OCI-LY7 (cell line): ENCODE measurements at places on chromosomes 7 and 10.

DNA sequence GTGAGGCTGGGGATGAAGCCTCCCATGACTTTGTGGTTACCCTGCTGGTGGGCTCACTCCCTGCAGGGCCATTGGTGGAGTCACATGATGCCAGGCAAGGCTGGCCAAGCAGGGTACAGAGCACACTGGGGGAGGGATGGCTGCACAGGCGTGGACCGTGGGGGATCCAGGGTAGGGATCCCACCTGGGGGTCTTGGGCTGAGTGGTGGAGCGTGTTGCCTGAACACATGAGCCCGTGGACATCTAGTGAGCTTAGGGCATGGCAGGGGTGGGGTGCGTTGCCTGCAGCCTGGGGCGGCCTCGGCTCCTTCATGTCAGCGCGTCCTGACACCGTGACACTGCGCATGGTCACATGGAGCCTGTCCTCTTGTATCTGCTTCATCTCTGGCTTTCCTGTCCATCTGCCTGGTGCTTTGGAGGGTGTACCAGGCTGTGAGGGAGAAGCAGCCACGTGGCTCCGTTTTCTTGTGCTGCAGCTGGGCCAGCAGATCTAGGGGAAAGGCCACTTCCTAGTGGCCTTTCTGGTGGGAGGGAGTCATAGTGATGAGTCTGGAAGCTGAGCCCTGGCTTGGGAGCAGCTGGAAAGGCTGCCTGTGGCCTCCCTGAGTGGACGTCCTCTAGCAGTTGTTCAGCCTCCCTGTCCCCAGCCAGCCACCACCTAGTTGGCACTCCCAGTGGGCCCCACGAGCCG is 96.2 kb downstream of the LHPP start:
- no peak for DNase-seq

- DNase-seq: no peak
Observed at GRCh38 chr7:46681865-46682503, 760.9 kb upstream of the IGFBP3 start.

DNA sequence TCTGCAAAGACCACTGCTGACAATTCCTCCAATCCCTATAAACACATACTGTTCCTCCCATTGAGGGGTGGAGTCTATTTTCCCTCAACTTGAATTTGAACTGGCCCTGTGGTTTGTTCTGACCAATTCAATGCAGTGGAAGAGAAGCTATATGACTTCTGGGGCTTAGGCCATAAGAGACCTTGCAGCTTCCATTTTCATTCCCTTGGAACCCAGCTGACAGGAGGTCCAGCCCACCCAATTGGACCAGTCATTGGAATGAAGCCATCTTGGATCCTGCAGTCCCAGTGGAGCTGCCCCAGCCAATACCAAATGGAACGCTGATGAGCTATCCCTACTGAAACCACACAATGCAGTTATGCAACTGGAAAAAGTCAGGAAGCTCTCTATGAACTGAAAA is 8.9 kb upstream of the TMED4 start:
- DNase-seq: no peak

- no peak for DNase-seq
Observed at GRCh38 chr7:134996097-134996550, 9.8 kb downstream of the AGBL3 start.

- peak; percentile 22 for DNase-seq
Observed at GRCh38 chr7:143325240-143325639, 9.3 kb downstream of the CLCN1 start.

GRCh38 chr10:13816195-13816925 is 229.6 kb downstream of the PRPF18 start:
- DNase-seq: no peak

DNA sequence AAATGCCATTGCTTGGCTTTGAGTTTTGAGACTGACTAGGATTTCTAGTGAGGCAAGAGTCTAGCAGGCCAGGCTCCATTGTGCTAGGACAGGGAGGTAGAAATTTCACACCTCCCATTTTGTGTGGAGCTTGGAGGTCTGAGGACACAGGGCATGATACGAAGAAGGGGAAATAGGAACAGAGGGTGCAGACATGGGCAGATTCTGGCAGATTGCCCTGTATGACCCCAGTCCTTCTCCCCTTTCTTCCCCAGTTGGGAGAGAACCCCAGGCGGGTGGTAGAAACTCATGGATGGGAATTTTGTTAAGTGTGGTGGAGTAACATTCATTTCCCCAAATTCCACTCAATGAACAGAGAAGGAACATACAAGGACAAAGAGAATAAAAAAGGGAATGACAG is 54.4 kb downstream of the RAMP3 start:
- DNase-seq: no peak

DNA sequence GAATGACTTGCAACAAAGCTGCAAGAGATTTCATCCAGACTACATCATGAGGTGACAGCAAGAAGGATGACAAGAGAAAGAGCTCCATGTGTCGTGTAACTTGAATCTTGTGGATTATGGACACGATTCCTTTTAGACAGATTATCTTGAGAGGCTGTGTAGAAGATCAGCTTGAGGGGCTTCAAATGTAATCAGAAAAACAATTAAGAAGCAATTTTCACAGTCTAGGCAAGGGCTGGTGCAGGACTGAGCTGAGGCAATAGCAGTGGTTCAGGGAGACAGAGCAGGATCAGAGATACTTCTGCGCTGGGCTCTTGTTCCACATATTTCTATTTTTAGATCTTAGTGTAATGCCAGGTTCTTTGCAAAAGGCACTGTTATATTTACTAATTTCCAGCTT is 253.0 kb upstream of the COBL start:
- DNase-seq: no peak

DNA sequence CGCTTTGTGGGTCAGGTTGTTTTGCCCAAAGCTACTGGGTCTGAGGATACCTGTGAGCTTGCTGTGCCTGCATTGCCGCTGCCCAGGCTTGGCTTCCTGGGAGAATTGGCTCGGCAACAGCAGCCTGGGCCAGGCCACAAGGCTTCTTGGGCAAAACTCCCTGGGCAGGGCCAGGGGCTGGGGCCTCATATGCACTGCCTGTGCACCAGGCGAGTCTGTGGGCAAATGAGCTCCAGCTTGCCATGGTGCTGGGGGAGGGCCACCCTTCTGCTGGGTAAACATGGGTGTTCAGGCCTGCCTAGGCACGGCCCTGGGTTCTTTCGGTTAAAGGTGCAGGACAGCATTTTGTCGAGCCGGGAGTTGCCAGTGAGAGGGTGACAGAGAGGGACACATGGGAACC is 19.4 kb downstream of the ZMIZ1 start:
- no peak for DNase-seq

GRCh38 chr7:144659211-144659610 is 176.6 kb downstream of the TPK1 start:
- no peak for DNase-seq

GRCh38 chr10:130737621-130738020 is 573.9 kb downstream of the TCERG1L start:
- no peak for DNase-seq

DNA sequence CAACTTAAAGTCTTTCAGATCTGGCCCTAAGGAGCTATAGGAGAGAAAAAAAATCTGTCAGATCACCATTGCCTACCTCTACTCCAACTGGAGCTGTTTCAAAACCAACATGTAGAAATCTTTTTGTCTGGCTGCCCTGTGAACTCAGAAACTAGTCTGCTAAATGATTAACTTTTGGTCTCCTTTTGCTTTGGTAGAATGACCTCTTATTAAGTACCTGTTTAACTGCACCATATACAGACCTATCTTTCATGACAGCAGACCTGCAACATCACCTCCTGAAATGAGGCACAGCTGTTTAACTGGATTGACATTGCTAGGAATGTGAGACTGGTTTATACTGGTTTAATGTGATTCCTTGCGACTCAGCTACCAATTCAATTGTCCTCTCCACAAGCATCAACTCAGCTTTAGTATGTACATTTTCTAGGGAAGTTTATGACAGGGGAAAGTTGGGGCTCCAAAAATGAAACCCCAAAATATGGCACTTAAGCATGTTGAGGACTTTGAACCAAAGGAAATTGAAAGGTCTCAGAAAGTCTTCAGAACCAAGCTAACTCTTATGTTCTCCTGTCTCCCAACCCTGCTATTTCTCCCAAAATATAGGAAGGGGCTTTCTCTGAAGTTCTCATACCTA is 1.8 kb downstream of the CYP3A43 start:
- no peak for DNase-seq

DNA sequence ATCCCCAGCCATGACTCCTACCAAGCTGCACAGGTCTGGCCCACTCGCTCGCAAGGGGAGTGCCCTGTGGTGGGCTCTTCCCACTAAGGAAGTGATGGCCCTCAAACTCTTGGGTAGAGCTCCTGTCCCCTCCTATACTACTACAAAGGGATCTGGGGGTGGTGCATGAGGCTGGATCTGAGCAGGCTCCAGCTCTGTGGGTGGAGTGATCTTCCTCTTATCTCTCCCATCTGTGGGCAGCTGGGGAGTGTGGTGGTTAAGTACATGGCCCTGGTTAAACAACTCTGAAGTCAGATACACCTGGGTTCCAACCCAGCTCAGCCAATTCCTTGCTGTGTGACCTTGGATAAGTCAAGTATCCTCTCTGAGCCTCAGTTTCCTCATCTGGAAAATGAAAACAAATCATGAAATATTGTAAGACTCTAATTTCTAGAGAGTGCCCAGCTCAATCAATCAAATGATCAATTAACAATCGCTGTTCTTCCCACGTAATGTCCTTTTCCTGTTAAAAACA is 17.4 kb downstream of the DDIT4 start:
- no peak for DNase-seq

DNA sequence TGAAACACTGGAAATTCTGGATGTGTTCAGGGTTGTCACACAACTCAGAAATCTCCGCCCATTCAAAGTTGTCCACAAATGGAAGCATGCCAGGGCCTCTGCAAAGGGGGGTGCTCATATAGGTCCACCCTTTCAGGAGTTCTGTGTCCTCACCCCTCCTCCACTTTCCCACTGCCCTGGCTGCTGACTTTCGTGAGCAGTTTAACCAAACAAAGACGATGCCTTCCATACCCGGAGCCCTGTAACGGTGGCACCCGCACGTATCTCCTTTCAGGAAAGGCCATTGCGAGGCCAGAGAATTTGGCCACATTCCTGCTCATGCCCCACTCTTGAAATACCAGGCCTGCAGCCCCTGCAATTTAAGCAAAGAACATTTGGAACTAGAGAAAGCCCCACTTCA is 1.4 kb downstream of the CPXM2 start:
- no peak for DNase-seq

- no peak for DNase-seq
Observed at GRCh38 chr10:112886463-112886862, 63.6 kb upstream of the TCF7L2 start.

DNA sequence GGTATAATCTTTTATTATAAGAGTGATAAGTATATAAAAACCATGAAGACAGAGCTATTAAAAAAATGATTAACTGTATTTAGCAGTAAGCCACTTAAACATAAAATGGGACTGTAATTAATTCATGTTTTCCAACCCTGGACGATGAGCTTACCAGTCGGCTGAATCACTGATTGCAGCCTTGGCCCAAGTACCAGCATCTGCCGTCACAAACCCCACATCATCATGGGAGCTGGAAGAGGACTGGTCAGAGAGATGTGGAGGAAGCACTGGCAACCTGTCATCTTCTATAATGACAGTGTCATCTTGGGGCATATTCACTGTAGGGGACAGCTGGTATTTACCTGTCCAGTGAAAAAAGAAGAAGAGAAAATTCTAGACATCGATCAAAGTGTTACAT is 473.6 kb downstream of the PARD3 start:
- DNase-seq: no peak

GRCh38 chr10:60203993-60204618 is 185.6 kb downstream of the ANK3 start:
- DNase-seq: peak; percentile 44
